Urothelium cell line (cell line): ENCODE measurements at places on chromosomes 7 and 10.
A peak's percentile ranks its signal among the peaks of the same experiment; 100 is the strongest.

GRCh38 chr7:78389022-78389421 is 590.4 kb downstream of the PHTF2 start:
- no peak for DNase-seq

DNA sequence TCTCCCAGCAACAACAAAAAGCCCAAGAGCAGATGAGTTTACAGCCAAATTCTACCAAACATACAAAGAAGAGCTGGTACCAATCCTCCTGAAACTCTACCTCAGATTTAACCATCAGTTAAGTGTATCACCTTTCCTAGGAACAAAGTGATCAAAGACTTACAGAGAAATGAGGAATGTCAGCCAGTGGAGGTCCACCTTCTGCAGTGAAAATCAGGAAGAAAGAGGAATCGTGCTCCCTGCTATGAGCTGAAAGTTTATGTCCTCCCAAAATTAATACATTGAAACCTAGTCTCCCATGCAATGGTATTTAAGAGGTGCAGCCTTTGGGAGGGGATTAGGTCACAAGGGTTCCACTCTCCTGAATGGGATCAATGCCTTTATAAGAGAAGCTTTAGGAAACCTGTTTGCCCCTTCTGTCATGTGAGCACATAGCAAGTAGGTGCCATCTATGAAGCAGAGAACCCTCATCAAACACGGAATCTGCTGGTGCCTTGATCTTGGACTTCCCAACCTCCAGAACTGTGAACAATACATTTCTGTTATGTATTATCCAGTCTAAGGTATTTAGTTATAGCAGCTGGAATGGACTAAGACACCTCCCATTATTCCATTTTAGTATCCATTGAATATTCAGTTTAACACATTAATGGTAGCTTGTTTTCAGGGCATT is 139.0 kb upstream of the FZD8 start:
- no peak for DNase-seq

DNA sequence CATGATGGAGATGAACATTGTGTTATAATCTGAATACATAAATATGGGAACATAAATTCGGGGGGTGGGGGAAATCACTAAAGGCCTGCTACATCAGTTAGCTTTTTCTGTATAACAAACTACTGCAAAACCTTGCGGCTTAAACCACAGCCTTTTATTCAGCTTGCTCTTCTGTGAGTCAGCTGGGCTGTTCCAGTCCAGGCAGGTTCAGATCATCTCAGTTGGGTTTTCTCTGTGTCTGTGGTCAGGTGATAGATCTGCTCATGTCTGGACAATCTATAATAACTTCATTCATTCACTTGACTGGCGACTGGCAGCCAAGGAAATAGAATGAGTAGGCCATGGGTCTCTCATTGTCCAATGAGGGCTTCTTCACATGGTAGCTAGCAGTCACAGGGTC is 23.5 kb downstream of the HTR7 start:
- DNase-seq = no peak

DNA sequence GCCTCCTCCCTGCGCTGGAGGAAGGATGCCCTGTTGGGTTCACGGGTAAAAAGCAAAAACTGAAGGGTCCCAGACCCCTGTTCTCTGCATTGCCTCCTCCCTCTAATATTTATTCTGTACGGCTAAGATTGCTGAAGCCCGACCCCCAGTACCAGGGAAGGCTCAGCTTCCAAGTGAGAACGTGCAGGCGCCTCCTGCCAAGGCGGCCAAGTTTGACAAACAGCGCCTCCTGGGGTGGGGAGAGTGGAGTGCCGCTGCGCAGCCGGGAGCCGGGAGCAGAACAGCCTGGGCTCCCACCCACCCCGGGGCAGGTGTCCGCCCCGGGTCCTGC is 4.7 kb upstream of the EBF3 start:
- peak; percentile 56 for DNase-seq

GRCh38 chr10:62069452-62070178 is 168.1 kb downstream of the ARID5B start:
- no peak for DNase-seq

- DNase-seq = peak; percentile 43
Measured at GRCh38 chr10:36494371-36494770, 631.0 kb upstream of the ANKRD30A start.

- peak; percentile 85 for DNase-seq
Measured at GRCh38 chr10:105188737-105189462, 547.8 kb downstream of the SORCS3 start.

DNA sequence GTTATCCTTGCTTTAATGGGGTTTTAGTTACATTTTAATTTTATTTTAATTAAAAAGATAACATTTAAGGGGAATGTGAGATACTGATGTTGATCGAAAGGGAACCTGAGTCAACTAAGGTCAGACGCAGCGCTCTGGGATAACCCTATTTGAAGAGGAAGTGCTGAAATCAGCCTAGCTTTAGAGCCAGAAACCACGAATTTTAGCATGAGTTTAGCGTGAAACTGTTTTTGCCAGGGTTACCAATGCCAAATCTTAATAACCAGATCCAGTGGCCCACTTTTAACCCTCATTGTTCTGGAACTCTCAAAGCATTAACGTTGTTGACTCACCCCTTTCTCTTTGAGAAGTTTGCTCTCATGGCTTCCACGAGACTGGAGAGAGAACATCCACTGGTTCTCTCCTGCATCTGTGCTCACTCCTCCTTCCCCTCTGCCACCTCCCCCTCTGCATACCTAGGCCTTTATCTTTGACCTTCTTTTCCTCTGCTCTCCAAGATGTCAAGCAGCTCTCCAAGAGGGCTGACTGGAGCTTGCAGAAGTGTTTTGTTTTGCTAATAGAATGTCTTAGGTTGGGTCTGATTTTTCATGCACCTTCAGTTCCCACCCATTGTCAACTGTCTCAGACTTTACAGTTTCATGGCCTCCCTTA is 198.3 kb upstream of the CELF2 start:
- DNase-seq = no peak

DNA sequence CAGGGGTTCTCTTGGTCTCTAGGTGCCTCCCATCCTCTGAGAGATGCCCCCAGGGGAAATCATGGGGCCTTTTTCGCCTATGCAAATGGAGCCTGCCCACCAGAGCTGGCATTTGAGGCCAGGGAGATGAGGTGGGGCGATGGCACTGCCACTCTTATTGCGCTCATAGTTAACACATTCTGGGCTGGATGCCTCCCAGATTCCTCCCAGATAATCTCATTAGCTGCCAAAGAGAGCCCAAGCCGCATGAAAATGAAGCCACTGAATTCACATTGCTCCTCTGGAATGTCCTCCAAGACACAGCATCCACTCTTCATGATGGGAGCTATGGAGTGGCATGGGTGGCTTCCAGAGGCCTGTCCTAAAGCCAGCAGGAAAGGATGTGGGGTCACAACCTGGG is 61.0 kb downstream of the GOLGA7B start:
- no peak for DNase-seq

DNA sequence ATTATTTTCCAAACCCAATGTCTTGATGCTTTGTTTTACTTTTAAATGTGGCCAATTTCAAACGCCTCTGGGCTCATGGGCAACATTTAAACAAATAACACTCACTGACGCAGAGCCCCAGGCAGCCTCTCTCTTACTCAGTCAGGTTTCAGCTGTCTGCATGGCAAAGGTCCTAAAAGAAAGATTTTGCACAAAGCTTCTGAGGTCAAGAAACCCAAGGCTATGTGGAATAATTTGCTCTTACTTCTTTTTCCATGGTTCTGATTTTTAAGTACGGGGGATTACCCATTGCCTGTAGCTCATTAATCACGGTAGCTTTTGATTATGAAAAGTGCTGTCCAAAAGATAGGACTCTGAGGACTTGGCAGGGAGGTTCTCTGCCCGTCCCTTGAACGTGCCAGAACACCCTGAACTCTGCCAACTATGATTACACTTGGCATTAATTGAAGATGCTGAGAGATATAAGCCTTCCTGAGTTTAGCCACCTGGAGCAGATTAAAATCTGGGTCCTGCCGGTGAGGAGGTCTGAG is 14.1 kb upstream of the MSRB2 start:
- no peak for DNase-seq

GRCh38 chr10:110510730-110511129 is 13.0 kb downstream of the DUSP5 start:
- DNase-seq = no peak

GRCh38 chr10:11245095-11245479 is 227.4 kb downstream of the CELF2 start:
- DNase-seq = no peak

GRCh38 chr7:137454246-137454724 is 110.8 kb upstream of the PTN start:
- peak; percentile 14 for DNase-seq

GRCh38 chr10:124328477-124329220 is 90.1 kb downstream of the OAT start:
- no peak for DNase-seq

GRCh38 chr10:131396121-131397050 is 84.9 kb upstream of the TCERG1L start:
- DNase-seq = peak; percentile 9

DNA sequence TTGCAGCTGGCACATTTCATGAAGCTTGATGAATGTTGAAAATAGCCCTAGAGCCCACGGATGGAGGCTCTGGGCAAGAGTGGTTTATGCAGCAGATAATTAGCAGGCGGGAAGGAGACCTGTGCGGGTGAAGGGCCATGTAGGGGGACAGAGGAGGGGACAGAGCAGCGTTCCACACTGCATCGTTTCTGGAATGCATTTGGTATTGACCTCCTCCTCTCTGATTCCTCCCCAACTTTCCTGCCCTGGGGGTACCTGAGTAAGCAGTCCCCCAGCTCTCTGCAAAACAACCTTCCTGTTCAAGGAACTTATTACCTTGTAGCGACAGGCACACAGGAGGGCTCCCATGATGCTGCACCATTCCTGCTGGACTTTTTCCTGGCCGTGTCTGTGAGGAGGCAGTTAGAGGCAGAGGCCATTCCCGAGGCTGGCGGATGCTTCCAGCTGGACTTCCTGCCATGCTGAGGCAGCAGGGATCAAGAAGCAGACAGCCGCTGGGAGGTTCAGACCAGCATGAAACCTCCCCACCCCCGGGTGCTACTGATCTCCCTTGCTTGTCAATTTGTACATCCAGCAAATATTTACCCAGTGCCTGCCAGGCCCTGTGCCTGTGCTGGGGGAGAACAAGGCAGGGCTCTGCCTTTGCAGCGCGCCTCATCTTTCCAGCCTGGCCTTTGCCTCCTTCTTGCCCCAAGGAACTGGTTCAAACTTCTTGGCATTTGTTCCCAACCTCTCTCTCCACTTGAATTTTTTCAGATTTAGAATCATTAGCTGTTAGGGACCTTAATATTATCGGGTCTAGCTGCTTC is 28.7 kb downstream of the SLC29A3 start:
- no peak for DNase-seq

DNA sequence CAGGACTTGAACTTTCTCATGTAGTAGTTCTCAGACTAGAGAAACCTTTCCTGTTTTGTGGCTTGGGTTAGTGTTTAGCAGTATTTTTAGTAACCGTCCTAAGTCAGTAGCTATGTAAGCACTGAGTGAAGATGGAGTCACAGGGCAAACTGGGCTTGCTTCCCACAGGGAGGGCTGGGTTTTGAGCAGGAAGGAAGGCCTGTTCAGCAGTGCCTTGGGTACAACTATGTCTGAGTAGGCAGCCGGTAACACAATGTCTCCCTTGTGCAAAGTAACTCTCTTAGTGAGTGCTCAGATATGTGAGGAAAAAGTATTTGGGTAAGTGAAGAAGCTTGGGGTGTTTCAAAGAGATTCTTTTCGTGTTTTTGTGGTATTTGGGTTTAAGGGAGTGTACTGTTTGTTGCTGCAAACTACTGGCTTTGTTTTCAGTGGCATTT is 96.4 kb downstream of the CCSER2 start:
- peak; percentile 68 for DNase-seq

GRCh38 chr10:18350340-18350739 is 210.1 kb downstream of the CACNB2 start:
- DNase-seq = no peak

DNA sequence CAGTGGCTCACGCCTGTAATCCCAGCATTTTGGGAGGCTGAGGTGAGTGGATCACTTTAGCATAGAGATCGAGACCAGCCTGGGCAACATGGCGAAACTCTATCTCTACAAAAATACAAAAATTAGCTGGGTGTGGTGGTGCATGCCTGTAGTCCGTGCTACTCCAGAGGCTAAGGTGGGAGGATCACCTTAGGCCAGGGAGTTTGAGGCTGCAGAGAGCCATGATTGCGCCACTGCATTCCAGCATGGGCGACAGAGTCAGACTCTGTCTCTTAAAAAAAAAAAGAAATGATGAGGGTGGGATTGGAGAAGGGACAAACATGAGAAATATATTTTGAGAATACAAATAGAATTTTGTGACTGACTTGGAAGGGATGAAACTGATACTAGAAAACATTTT is 76.9 kb downstream of the SHOC2 start:
- no peak for DNase-seq

- no peak for DNase-seq
Measured at GRCh38 chr10:37436357-37436756, 311.0 kb downstream of the ANKRD30A start.

GRCh38 chr10:24916365-24916764 is 36.0 kb downstream of the PRTFDC1 start:
- no peak for DNase-seq

- no peak for DNase-seq
Measured at GRCh38 chr10:66822801-66823200, 103.0 kb upstream of the LRRTM3 start.
